8988T (cell line): ENCODE measurements at places on chromosomes 16 and 17.

DNA sequence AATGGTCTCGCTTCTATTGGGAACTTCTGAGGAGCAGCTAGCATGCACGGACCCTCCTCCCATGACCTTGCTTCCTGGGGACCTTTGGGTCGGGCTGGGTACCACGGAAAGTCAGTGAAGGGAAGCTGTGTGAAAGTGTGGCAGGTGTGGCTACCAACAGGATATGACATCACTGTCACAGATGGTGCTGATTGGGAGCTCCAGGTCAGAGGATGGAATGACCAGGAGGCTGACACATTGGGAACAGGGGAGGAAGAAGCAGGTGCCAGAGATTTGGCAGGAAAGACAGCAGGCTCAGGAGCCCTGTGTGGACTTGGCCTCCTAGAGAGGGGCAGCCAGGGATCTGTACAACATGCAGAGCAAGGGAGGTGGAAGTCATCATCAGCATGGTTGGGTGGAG, 34.0 kb downstream of the CPNE2 start:
- no peak for DNase-seq

DNA sequence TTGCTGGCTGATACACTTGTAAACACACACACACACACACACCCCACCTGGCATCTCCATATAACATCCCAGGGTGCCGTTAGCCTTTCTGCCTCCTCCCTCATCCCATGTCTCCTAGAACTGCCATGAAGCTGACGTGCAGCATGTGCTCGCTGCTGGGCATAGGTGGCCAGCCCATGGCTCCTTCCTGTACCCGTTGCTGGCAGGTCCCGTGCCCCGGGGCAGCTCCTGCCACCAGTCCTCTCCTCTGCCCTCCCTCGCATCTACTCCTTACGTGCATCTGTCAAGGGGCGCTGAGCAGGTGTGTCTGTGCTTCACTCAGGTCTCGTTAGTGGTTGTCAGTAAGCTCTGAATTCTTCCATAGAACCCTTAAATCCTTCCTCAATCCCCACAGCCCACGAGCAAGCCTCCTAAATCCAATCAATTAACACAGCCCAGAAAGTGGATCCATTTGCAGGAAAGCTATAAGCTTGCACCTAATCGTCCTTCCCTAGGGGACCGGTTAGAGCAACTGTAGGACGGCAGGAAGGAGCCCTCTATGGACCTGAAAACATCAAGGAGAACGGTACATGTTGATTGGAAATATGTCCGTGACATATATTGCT, 218.1 kb upstream of the FOXF1 start:
- DNase-seq = no peak

- no peak for DNase-seq
Measured at GRCh38 chr17:76642994-76643393, 563 bp downstream of the ST6GALNAC1 start.

GRCh38 chr16:27645396-27645795, 95.5 kb downstream of the KATNIP start:
- DNase-seq = no peak

- no peak for DNase-seq
Measured at GRCh38 chr17:62891659-62892058, 74.4 kb upstream of the TANC2 start.
